Stimulated activated CD8-positive, alpha-beta memory T cell treated with anti-CD3 and anti-CD28 coated beads, Interleukin-15, amount 100 ng/mL, for 24 hours (primary cell): ENCODE measurements at places on chromosomes 16 and 17.

GRCh38 chr16:51124896-51125295 lies 26.2 kb downstream of the SALL1 start:
- DNase-seq = no peak

GRCh38 chr17:59121901-59122480 lies 15.3 kb upstream of the TRIM37 start:
- DNase-seq = no peak

GRCh38 chr17:36849871-36850348 lies 87.4 kb upstream of the LHX1 start:
- peak; percentile 3 for DNase-seq

DNA sequence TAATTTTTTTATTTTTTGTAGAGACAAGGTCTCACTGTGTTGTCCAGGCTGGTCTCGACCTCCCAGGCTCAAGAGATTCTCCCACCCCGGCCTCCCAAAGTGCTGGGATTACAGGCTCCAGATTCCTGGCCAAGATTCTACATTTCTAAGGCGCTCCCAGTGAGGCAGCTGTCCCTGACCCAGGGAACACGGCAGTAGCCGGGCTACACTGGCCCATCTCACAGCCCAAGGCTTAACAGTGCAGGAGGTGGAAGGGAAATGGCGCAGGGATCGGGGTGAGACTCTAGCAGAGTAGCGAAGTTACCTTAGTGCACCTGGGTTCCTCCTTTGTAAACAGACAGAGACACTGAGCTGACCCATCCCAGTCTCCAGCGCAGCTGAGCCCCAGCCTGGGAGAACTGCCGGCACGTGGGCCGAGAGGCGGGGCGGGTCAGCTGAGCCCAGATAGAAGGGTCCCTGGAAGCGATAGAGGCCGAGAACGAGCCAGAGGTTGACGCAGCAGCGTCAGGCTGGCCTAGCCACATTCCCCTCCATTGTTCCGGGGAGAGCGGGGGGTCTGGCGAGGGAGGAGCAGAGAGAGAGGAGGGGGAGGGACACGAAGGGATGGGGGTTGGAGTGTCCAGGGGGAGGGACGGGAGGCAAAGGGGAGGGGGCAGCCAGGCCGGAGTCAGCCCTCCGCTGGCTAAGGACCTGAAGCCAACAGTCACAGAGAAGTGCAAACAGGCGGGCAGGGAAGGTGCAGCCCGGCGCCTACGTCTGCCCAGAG lies 2.5 kb downstream of the CARHSP1 start:
- no peak for DNase-seq

- DNase-seq = peak; percentile 89
Measured at GRCh38 chr17:42107597-42108576, 4.6 kb downstream of the DHX58 start.

DNA sequence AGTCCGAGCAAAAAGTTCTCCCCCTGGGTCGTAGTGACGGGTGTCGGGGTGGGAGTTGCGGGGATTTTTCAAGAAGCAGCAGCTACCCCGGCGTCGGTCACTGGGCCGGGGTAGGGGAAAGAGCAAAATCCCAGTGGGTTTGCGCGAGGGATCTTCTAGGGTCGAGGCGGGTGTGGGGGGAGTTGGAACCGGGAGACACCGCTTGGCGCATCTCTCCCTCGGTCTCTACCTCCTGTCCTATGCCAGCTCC lies 2.3 kb upstream of the UBTF start:
- DNase-seq = no peak
